Stimulated activated CD4-positive, alpha-beta T cell treated with anti-CD3 and anti-CD28 coated beads, Interleukin-2, amount 100 ng/mL, for 24 hours (primary cell): ENCODE measurements at places on chromosomes 7 and 10.

DNA sequence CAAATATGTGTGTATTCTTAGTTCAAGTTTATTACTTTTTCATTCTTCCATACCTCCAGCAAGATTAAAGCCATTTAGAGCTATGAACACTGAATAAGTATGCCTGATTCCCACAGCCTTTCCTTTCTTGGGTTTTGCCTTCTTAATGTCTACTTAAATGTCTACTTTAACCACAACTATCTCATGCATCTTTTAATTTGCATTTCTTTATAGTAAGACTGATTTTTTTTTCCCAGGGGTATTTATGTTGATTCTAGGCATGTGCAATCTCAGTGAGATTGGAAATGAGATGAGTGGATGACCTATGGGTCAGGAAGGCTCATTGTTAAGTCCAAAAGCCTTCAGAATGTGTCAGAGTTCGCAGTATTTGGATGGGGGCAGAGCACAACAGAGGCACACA, 3.6 kb downstream of the PCBD1 start:
- DNase-seq = no peak

- no peak for DNase-seq
Observed at GRCh38 chr7:99499371-99499720, 735 bp downstream of the ZNF394 start.

DNA sequence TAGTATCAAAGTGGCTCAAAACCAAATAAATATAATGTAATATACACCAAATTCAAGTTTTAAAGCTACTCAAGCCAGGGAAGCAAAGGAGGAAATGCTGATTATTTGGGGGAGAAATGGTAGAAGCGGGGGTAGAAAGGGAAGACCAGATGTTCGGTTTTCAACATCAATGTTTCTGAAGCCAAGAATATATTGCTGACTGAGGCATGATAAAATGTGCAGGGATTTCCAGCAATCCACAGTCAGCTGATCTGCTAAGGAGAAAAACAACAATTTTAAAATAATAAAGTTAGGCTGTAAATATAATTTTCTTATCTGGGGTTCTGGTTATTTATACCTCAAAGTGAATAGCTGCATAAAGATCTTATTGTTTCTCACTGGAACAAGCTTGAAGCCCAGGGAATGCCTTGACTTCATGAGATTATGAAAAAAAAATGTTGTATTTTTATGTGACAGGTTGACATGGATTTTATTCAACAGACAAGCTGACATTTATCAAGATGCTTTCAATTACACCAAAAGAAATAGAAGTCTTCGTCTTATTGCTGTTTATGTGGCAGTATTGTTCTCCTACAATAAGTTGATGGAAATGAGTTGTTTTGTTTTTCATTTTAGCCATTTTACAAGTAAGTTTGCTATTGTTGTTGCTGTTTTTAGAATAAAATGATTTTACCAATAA, 28.6 kb upstream of the BMPER start:
- no peak for DNase-seq

GRCh38 chr10:106252541-106252940, 912.0 kb downstream of the SORCS1 start:
- DNase-seq = no peak

DNA sequence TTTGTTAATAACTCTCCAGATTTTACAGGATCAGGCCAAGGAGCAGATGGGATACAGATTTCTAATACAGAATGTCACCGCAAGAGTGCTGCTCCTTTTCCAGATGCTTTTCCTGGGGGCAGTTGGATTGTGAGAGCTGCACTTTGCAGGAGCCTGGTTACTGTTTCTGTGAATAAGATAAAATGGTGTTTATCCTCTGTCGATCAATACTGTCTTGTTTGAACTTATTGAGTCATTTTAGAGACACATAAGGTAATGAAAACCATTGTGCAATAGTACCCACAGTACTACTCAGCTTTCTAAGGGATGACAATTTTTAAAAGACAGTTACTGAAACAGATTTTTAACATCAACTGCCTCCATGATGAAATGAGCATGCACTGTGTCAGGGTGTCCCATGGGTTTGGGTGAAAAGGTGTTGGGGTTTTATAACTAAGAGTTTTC, 2.9 kb downstream of the A1CF start:
- no peak for DNase-seq

- no peak for DNase-seq
Observed at GRCh38 chr7:104156842-104157277, 51.0 kb downstream of the ORC5 start.

DNA sequence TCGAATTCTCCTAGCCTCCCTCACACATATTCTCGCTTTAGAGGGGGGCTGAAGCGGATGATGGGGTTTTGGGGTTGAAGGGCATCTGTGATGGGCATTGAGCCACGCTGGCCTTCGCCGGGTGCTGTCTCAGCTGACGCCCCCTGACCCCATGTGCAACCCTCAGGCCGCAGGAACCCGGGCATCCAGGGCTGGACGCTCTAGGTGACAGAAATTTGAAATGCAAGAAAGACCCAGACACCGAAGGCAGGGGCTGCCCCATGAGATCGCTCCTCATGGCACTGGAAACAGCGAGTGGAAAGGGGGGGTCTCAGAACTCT, 664 bp upstream of the C10orf88 start:
- no peak for DNase-seq

- DNase-seq = no peak
Observed at GRCh38 chr7:118472581-118472980, 248.1 kb downstream of the ANKRD7 start.

- no peak for DNase-seq
Observed at GRCh38 chr7:99863847-99864440, 12.9 kb downstream of the OR2AE1 start.

DNA sequence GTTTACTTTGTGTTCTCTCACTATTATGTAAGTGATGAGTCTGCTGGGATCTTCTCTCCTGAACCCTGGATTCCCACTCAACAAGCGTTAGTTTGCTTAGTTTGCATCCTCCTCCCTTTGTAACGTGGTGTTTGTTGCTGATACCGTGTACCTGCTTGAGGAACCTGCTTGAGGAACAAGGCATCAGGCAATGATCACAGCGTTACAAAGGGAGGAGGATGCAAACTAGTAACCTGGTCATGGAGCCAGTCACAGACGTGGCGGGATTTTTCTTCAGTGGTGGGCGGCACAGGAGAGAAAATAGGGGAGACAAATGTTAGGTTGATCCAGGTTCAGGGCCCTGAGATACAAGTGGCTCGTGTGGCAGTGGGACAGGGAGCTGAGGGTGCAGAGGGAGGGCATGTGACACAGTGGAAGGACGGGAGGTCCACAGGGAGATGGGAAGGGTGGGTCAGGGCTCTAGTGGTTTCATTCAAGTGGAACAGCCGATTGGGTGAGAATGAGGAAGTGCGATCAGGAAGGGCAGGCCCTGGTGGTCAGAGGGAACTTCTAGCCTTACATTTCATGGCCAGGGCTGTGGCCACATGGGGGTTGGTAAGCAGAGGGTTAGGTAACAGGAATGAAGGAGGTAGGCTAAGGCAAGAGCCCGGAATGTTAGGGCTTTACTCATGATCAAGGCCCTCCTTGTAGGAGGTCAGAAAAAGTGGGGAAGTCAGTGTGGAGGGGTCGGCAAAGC, 38.0 kb downstream of the SNX10 start:
- DNase-seq = no peak

- DNase-seq = no peak
Observed at GRCh38 chr7:50821457-50822008, 38.8 kb upstream of the GRB10 start.

GRCh38 chr7:17019106-17019505, 137.3 kb upstream of the AGR3 start:
- DNase-seq = no peak

- DNase-seq = no peak
Observed at GRCh38 chr10:36211856-36212255, 569.8 kb upstream of the FZD8 start.

GRCh38 chr10:6035101-6035834, 26.9 kb downstream of the IL2RA start:
- peak; percentile 18 for DNase-seq

DNA sequence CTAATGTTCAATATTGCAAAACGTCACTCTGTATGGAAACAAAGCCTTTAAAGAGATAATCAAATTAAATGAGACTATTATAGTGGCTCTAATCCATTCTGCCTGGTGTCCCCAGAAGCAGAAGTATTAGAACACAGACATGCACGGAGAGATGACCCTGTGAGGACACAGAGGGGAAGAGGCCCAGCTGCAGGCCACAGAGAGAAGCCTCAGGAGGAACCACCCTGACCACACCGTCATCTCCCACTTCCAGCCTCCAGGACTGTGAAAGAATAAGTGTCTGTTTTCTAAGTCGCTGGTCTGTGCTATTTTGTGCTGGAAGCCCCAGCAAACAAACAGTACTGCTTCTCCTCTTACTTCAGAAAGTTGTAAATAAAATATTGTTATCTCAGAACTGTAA, 283.5 kb upstream of the ADARB2 start:
- no peak for DNase-seq

GRCh38 chr10:118816471-118817168, 61.9 kb upstream of the CACUL1 start:
- DNase-seq = no peak

DNA sequence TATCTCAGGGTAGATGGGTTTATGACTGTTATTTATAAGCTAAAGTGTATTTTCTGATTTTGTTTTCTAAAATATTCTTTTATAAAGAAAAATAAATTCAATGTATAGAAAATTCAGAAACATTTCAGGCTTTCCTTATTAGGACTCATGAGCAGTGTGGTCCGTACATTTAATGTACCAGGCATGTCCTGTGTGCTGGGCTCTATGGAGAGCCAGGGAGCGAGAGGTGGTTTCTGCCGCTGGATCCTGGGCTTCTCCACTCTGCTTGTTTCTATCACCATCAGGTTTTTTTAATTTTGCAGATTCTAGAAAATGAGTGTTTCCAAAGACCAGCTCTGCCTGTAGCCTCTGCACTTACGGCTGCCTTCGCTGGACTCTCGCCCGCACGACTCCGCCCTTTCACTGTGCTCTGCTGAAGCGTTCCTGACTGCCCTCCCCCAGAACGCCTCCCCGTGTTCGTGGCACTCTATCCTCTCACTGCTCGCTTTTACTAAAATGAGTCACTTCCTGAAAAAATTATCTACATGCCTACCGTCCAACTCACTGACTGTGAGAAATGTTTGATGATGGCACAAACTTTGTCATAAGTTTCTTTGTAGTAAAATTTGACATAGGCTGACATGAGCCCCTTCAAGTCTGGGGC, 188.5 kb downstream of the ZMYND11 start:
- peak; percentile 49 for DNase-seq
